ENCODE measurements at places on chromosomes 7 and 10. TPM values are rescaled to one million over a fixed set of nuclear protein-coding genes. Genes with fewer than 3 reads are reported as not detected.

PITX3 gene
- total RNA-seq: 0.16 TPM

UNCX gene
- total RNA-seq: not detected

GIMAP6 gene
- not detected for total RNA-seq

SUN3 gene
- not detected for total RNA-seq

OSBPL3 gene
- total RNA-seq: 9.8 TPM

CPA5 gene
- total RNA-seq: not detected

MYH16 gene
- total RNA-seq: not detected

CALML5 gene
- total RNA-seq: not detected

PRPS1L1 gene
- not detected for total RNA-seq

ZNF804B gene
- 0.14 TPM for total RNA-seq

EBLN1 gene
- not detected for total RNA-seq

DLD gene
- 79.9 TPM for total RNA-seq

NKX1-2 gene
- total RNA-seq: 2.4 TPM

GRCh38 chr10:85986777-85987176 is 379.8 kb downstream of the GRID1 start:
- DNase-seq: no peak

DNA sequence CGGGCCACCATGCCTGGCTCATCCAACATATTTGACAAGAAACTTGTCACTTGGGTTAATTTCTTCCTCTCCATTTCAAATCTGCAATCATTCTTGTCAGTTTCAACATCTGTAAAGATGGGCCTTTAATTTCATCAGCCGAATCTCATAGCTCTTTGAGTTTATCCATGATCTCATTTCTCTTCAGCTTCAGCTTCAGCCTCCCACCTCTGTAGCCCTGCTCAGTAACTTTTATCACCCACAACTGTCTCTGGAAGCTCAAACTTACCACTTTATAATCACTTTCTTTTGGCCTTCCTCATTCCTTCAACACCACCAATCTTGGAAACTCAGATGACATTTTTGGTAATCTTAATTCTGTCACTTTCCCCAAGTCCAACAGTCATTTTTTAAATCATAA is 83.2 kb downstream of the CPED1 start:
- DNase-seq: no peak

- no peak for DNase-seq
Measured at GRCh38 chr7:35716038-35716803, 21.3 kb upstream of the HERPUD2 start.

- DNase-seq: peak; percentile 64
Measured at GRCh38 chr10:909831-910230, 21.7 kb downstream of the LARP4B start.

GRCh38 chr7:4725850-4726450 is 43.9 kb downstream of the FOXK1 start:
- DNase-seq: no peak

DNA sequence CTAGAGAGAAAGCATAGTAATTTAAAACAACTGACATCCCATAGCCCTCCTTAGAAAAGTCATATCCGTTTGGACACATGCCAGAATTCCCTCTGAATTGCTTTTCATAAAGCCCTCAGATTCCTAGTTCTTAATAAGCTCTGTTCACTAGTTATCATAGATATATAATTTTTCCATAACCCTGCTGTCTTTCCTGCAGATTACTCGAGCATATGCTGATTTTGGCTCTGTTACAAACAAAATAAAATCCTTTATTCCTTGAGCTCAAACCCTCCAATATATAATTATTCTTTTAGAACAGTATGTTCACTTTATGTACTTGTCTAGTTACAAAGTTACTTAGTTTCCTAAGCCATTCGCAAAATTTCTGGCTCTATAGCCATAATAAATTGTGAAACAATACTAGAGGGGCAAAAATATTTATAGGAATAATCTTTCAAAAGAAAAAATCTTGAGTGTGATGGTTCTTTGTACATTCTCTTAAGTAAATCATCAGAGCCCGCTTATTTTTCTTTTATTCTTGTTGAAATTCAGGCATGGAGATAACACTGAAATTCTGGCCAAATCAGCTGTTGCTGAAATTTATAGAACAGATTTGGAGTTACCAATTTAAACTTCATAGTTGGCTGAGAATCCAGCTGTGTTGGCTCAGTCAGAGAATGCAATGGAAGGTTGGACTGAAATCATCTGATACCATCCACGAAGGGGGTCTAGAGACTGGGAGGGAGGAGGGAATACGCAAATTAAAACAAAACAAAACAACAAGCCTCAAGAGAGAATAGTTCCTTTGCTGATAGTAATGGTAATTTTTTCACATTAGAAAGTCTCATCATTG is 146.1 kb upstream of the TMEM196 start:
- no peak for DNase-seq

DNA sequence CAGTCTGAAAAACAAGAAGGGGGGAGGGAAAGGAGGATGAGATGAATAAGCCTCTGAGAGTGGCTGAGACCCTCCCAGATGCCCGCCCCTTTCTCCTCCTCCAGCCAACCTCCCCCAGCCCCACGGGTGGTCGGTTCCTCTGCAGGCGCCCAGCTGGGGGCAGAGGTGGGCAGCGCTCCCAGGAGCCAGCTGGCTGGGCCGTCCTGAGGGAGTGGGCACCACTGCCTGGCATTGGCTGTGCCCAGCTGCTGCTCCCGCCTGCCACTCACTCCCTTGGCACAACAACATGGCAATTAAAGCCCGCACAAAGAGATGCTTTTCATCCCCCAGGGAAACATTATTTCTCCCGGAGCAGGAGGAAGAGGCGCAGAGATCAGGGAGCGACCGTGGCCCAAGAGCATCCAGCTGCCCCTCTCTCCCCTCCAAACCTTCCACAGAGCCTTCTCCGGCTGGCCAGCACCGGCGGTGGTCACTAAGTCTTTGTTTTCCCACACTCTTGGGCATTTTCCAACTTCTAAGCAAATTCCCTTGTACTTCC is 107.2 kb downstream of the SPDYE5 start:
- DNase-seq: peak; percentile 78

GRCh38 chr10:35425595-35425994 is 89.3 kb downstream of the CCNY start:
- DNase-seq: no peak

DNA sequence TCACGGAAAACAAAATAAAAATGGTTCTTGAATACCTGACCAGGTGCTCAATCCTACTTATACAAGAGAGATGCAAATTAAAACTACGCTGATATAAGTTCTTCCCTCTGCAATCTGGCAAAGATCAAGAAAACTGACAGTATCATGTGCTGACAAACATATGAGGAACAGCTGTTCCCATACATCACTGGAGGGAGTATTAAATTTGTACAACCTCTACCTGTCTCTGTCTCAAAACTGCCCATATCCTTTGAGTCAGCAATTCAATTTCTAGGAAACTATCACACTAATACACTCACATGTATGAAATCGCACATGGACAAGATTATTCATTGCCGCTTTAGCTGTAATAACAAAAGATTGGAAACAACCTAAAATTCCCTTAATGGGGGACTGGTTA is 11.0 kb upstream of the IL6 start:
- no peak for DNase-seq

DNA sequence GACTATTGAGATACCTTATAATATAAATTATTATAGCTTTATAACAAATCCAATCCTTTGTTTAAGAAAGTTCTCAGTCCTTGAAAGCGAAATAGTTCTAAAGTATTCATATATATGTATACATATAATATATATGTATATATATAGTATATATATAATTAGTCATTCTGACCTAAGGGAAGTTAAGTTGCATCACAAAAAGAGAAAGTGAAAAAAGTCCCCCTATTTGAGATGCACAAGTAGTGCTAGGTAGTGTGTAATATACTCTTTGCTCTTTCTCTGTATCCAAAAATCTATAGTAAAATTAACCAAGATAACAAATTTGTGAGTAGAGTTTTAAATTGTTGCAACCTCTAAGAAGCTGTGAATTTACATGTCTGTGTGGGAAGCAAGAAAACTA is 13.3 kb upstream of the IFIT1B start:
- DNase-seq: no peak

DNA sequence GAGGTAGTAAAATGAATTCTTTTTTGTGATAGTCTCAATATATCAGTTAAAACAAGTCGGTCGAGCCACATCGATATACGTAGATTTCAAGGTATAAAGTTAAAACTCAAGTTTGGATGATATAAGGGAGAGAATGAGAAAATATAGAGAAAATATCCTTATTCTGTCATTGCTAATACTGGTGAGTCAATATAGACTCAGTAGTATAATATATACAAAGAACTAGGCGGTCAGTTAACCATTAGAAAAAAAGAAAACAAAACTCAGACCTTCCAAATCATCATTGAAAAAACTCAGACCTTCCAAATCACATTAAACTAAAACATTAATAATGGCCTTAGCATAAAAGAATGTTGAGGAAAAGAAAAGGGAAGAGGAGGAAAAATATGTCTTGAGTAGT is 817.1 kb upstream of the IGFBP3 start:
- DNase-seq: no peak

DNA sequence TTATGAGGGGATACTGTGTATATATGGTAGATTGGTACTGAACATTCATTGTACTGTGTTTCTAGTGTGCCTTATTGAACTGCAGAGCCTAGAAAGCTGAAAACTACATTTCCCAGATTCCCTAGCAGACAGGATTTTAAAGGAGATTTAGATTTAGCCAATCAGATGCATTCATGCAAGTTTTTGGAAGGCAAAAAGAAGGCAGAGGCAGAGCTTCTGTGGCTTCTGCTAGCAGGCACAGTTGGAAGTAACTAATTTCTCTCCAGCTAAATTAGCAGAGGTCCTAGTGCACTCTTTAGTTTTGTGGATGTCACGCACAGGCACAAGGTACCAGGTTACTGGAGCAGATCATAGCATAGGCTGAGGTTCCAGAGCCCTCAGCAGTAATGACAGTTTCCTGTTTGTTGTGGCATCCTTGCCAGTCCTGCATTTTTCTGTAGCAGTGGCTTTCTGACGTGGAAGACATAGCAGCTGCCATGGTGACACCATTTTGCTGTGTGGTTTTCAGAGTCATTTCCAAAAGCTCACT is 83.7 kb upstream of the CCDC71L start:
- peak; percentile 51 for DNase-seq

GRCh38 chr10:17169803-17170202 is 31.7 kb downstream of the TRDMT1 start:
- DNase-seq: no peak

DNA sequence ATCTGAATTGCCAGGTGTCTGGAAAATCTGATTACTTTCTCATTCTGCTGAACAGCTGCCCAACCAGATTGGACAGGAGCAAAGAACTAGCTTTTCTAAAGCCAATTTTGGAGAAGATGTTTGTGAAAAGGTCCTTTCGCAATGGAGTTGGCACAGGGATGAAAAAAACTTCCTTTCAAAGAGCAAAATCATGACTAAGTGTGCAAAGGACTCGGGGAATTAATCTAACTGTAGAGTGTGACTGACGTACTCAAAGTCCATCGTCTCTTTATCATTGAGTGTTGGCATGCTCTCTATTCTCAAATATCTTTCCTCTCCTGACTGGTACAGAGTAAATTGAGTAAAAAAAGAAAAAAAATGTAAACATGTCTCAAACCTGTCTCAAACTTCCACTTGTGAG is 3.3 kb downstream of the NPS start:
- no peak for DNase-seq

DNA sequence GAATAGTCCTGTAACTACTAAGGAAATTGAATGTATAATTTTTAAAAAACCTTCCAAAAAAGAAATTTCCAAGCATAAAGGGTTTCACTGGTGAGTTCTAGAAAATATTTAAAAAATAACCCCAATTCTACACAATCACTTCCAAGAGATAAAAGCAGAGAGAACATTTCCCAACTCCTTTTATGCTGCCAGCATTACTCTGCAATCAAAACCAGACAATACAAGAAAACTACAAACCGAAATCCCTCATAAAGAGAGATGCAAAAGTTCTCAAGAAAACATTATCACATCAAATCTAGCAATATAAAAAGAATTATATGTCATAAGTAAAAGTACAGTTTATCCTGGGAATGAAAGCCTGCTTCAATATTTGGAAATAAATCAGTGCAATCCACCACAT is 84.8 kb downstream of the OAT start:
- DNase-seq: no peak

DNA sequence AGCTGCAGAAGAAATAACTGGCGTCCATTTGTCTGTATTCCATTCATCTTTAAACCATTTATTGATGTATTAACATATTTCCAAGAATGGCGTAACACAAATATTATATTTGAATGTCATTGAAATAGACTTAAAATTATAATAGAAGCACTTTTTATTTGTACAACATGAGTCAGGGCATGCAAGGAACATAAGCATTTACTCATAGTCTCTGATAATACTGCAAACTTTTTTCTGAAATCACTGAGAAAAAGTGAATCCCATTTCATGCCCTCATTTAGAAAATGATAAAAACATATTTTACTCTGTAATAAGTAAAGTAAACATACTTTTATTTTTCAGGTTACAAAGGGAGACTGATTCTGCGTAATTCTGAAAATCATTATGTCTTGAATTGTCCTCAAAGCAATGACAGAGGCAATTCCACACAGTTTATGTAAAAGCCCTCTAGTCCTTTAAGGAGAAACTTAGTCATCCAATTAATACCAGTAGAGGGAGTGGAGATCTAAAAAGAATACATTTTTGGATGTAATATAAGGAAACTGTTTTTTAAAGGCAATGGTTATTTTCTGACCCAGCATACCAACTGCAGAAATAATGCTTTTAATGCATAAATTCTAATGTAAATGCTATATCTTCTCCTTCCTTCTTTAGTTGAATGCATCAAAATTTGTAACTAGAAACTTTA is 58.1 kb downstream of the AGMO start:
- no peak for DNase-seq

DNA sequence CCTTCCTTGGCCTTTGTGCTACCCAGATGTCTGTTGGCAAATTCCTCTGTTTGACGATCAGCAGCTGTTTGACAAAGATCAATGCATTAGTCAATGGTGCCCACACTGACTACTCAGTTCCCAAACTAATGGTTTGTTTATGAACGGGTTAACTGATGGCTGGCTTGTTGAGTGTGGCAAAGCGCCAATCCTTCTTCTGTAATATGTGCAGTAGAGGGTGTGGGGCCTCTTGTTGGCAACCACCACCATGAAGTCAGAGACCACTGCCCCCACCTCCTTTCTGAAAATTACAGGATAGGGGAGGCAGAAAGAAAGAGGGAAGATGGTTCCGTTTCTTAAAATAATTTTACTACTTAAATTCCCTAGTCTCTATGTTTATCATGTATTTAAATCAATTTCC is 2.6 kb upstream of the PLCE1 start:
- DNase-seq: no peak

DNA sequence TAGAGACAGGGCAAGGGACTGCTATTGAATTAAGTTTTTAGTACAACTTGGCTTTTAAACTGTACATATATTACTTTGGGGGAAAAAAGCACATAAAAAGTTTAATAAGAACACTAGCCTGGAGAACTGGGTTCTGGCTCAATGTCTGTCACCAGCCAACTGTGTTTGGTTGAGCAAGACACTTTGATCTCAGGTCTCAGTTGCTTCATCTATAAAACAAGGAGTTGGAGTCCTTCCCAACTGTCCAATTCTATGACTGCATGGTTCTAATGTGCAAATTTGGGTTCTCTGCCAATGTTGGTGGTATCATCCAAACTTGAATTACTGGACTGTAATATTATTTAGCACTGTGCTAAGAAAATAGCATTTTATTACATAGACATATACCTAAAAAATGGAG is 50.3 kb downstream of the ATXN7L1 start:
- no peak for DNase-seq

GRCh38 chr7:95861041-95861440 is 88.7 kb downstream of the DYNC1I1 start:
- no peak for DNase-seq

GRCh38 chr10:16999665-17000451 is 129.8 kb downstream of the CUBN start:
- peak; percentile 14 for DNase-seq

GRCh38 chr10:104274762-104275721 is 6.1 kb downstream of the GSTO2 start:
- peak; percentile 91 for DNase-seq

GRCh38 chr10:5633166-5633749 is 33.1 kb downstream of the ASB13 start:
- DNase-seq: no peak
